ENCODE measurements at places on chromosomes 7 and 10.
A peak's percentile ranks its signal among the peaks of the same experiment; 100 is the strongest.

DNA sequence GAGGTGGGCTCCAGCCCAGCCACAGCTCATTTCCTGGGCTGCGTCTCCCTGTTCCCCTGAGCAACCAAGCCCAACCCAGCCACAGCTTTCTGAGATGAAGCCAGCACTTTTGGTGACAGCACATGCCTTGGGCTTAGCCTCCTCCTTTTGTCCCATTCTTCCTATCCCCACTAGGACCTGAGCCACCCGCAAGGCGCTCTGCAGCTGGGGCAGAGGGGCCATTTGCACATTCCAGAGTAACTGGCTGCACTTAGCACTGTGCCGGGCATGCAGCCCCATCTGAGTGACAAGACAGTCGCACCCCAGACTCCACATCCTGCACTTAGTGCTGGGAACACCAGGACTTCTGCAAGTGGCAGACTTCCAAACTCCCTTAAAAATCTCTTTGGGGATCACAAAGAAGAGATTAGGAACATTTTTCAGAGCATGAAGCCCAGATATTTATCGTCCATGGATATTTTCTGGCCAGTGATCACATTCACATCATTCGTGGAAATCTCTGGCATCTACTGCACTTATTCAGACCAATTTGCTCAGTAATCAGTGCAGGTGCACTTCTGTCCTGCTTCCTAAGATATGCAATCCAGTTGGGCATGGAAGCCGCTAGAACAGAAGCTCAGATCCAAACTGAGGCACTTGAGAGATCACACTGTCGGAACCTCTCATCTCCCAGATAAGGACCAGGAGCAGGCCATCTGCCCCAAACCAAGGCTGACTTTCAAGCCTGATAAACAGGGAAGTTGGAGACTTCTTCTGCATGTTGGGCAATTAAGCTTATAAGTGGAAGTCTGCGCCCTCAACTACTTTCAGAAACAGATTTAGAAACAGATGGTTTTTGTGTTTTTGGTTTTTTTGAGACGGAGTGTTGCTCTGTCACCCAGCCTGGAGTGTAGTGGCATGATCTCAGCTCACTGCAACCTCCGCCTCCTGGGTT, 26.4 kb downstream of the CHST15 start:
- no peak overlapping the region for H3K4me3 ChIP-seq
- H3K4me1 ChIP-seq = peaks cover 15% of the 10 kb centered on the region
- H3K27me3 ChIP-seq = no peaks in the 10 kb centered on the region
- no peaks in the 10 kb centered on the region for H3K36me3 ChIP-seq

DNA sequence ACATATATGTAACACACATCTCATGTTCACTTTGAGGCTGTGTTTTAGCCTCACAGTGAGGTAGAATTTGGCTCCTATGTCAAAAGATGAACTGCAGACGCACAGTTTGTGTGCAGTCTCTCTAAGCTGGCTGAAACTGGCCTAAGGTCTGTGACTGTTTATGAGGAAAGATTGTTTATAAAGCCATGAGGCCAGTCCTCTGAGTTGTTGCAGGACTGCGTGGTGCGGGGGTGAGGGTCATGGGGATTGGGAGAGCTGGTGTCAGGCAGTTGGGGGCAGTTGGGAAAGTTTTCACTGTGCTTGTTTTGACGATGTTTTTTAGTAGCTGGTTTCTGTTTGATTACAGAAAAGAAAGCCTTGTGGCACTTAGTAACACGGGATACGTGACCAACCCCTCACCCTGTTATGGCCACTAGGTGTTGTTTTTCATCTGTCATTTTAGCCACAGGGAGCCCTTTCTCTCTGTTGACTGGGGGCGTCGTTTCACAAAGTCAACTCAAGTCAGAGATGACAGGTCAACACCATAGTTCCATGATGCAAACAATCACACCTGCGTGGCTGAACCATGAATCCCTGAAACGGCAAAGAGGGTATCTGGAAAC, 310.9 kb downstream of the CCDC3 start:
- no peak overlapping the region for H3K27ac ChIP-seq
- no peaks in the 10 kb centered on the region for H3K4me1 ChIP-seq
- no peaks in the 10 kb centered on the region for H3K27me3 ChIP-seq
- H3K4me3 ChIP-seq = no peak overlapping the region

DNA sequence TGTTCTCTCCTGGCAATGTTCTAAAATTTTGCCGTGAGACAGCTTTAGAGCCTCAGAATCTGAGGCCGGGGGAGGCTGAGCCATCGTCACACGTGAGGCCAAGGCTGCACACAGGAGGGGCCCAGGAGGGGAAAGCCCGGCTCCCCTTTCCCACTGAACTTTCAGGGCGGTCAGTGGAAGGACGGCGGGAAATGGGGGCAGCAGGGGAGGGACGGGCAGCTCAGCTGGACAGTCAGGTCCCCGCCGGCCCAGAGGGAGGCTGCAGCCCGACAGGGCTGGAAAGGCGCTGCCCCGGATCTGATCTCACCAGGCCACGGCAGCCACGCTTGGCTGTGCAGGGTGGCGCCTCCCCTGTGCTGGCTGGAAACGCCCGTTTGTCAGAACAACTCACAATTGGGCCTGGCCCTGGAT, 43.3 kb upstream of the ADGRA1 start:
- peaks cover 7% of the 10 kb centered on the region for H3K27me3 ChIP-seq
- H3K4me1 ChIP-seq = no peaks in the 10 kb centered on the region
- H3K4me3 ChIP-seq = no peak overlapping the region
- no peak overlapping the region for H3K27ac ChIP-seq
- DNase-seq = no peak
- no peaks in the 10 kb centered on the region for H3K36me3 ChIP-seq

GRCh38 chr7:68663392-68663791, 934.9 kb upstream of the AUTS2 start:
- no peaks in the 10 kb centered on the region for H3K4me1 ChIP-seq
- H3K27ac ChIP-seq = no peak overlapping the region
- H3K36me3 ChIP-seq = no peaks in the 10 kb centered on the region
- no peak overlapping the region for H3K4me3 ChIP-seq
- no peaks in the 10 kb centered on the region for H3K27me3 ChIP-seq

GRCh38 chr7:7486362-7486761, 49.3 kb downstream of the COL28A1 start:
- no peaks in the 10 kb centered on the region for H3K27me3 ChIP-seq
- H3K27ac ChIP-seq = no peak overlapping the region
- no peak for DNase-seq
- no peaks in the 10 kb centered on the region for H3K36me3 ChIP-seq

DNA sequence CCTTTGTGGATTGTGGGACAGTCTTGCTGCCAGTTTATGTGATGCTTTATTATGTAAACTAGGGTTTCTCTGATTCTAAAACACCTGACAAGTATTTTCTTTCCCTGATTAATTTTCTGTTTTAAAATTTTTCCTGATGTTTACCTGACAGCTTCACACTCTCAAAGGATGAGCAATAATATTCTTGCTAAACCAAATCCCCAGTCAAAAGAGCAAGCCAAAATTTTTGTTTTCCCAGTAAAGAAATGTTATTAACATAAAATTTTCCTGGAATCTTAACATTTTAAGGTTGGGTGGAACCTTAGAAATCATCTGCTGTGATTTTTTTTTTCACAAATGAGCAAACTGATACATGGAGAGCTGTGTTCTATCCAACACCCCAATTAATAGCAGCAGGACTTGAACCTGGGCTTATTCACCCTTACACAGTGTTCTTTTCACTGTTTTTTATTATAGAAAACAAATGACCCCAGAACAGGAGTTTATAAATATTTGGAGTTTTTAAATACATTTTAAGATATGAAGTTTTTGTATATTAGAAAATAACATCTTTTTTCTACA, 185.2 kb upstream of the VIPR2 start:
- H3K36me3 ChIP-seq = no peaks in the 10 kb centered on the region
- no peaks in the 10 kb centered on the region for H3K27me3 ChIP-seq
- H3K4me1 ChIP-seq = no peaks in the 10 kb centered on the region
- H3K27ac ChIP-seq = no peak overlapping the region
- H3K4me3 ChIP-seq = no peak overlapping the region
- no peak for DNase-seq

GRCh38 chr10:7826971-7827370, 8.7 kb downstream of the TAF3 start:
- no peak overlapping the region for H3K27ac ChIP-seq
- H3K4me3 ChIP-seq = no peak overlapping the region
- H3K36me3 ChIP-seq = no peaks in the 10 kb centered on the region
- peak; percentile 62 for DNase-seq
- no peaks in the 10 kb centered on the region for H3K27me3 ChIP-seq

GRCh38 chr10:127485153-127485857, 63.8 kb upstream of the NPS start:
- H3K27me3 ChIP-seq = no peaks in the 10 kb centered on the region
- no peaks in the 10 kb centered on the region for H3K4me1 ChIP-seq
- no peaks in the 10 kb centered on the region for H3K36me3 ChIP-seq

DNA sequence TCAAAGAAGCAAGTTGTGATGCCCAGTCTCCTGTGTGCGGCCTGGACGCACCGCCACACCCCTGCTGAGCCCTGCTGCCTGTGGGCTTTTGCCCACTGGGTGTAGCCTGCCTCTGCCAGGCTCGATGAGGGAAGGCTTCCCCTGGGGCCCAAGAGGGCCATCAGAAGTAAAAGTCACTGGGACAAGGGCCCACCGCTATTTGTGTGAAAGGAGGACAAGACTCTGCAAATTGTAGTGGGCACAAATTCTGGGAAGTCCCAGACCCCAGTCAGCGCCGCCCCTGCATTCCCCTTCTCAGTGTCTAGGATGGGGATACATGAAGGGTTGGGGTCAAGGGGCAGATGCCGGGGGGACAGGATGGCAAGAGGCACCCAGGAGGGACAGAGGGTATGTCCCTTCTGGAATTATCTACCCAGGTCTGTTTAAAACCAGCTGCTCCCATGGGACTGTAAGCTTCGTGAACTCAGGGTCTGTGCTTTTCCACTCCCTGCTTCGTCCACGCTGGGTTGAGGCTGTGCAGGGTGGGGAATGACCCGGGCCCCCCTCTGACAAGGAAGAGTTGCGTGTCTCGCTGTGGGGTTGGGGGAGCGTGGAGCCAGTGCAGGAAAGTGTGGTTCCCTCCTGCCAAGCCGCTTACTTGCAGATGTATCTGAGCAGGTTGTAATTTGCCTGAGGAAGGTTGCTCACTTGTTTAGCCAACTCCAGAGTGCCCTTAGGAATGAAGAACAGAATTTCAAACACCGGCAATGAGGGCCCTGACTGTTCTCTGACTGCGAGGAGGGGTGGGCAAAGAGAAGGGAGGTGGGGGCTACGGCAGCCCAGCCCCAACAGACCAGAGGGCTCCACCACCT, 147.2 kb downstream of the MAPK8 start:
- H3K36me3 ChIP-seq = no peaks in the 10 kb centered on the region
- H3K4me3 ChIP-seq = no peak overlapping the region
- no peak for DNase-seq
- no peaks in the 10 kb centered on the region for H3K4me1 ChIP-seq

- H3K36me3 ChIP-seq = no peaks in the 10 kb centered on the region
- DNase-seq = no peak
- no peaks in the 10 kb centered on the region for H3K27me3 ChIP-seq
- H3K27ac ChIP-seq = no peak overlapping the region
- H3K4me3 ChIP-seq = no peak overlapping the region
Measured at GRCh38 chr7:17139081-17139480, 159.4 kb upstream of the AHR start.

DNA sequence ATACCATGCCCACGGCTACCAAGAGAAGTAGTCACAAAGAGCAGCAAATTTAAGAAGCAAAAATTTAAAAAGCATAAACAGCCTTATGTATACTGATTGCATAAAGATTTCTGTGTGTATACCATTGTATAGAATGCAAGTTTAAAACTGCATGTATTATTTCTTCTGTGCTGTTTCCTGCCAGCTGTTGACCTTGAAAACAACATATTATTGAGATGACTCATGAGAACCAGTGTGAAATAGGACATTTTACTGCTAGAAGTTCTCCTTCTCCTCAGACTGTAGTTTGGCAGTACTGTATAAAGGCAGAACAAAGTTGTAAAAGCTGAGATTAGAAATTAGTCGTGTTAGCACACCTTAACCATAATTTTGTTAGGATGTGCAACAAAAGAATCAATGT, 42.3 kb upstream of the SGCE start:
- no peak overlapping the region for H3K4me3 ChIP-seq
- no peaks in the 10 kb centered on the region for H3K36me3 ChIP-seq
- H3K27me3 ChIP-seq = no peaks in the 10 kb centered on the region
- no peak for DNase-seq
- peaks cover 8% of the 10 kb centered on the region for H3K4me1 ChIP-seq
- H3K27ac ChIP-seq = peak overlapping the region; percentile 53

- H3K4me3 ChIP-seq = no peak overlapping the region
- H3K27ac ChIP-seq = no peak overlapping the region
- no peaks in the 10 kb centered on the region for H3K36me3 ChIP-seq
- no peaks in the 10 kb centered on the region for H3K4me1 ChIP-seq
Measured at GRCh38 chr7:89503281-89503680, 651.0 kb upstream of the STEAP1 start.

DNA sequence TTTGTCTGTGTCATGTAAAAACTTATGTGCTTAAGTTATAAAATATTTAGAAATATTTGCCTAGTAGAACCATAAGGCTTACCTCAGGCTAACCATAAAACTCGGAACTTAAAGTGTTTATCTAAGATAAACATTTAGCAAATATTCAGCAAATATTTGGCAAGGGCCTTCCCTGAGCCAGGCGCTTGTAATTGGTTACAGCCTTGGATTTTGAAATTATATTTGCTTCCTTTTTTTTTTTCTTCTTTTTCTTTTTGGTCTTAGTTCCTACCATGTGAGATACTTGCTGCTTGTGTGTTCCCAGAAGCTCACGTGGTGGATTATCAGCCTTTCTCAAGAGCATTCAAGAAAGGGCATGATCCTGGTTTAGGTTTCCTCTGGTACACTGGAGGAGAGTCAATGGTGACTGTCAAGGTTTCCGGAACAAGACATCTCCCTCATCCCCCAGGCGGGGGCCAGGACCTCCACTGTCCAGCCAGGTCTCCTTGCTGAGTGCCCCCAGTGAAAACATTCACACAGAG, 5.2 kb upstream of the BRI3 start:
- H3K4me3 ChIP-seq = no peak overlapping the region
- no peaks in the 10 kb centered on the region for H3K27me3 ChIP-seq
- peaks cover 4% of the 10 kb centered on the region for H3K4me1 ChIP-seq
- no peaks in the 10 kb centered on the region for H3K36me3 ChIP-seq
- no peak overlapping the region for H3K27ac ChIP-seq

GRCh38 chr10:34758447-34758996, 56.6 kb downstream of the PARD3 start:
- H3K4me1 ChIP-seq = peaks cover 65% of the 10 kb centered on the region
- no peak overlapping the region for H3K27ac ChIP-seq
- no peak overlapping the region for H3K4me3 ChIP-seq
- no peaks in the 10 kb centered on the region for H3K27me3 ChIP-seq
- no peak for DNase-seq

DNA sequence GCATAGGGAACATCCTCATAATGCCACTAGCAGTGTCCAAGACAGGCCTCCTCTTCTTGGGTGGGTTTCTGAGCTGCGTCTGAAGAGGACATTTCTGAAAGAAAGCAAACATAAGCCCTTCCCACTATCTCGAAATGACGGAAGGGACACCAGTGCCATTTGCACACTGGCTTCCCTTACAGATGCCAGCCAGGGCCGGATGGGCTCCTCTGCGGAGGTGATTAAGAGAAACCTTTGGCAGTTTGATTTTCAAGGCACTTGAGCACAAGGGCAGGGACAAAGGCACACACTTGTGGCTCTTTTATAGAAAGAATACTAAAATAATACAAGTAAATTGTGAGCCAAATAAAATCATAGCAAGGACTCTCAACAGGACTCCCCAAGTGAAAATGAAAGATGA, 106.6 kb upstream of the CELF2 start:
- no peak overlapping the region for H3K4me3 ChIP-seq
- no peak for DNase-seq
- no peaks in the 10 kb centered on the region for H3K36me3 ChIP-seq
- no peak overlapping the region for H3K27ac ChIP-seq
- no peaks in the 10 kb centered on the region for H3K4me1 ChIP-seq

GRCh38 chr7:77788327-77788902, 9.8 kb downstream of the TMEM60 start:
- no peaks in the 10 kb centered on the region for H3K27me3 ChIP-seq
- DNase-seq = no peak
- no peak overlapping the region for H3K4me3 ChIP-seq
- H3K4me1 ChIP-seq = peaks cover 4% of the 10 kb centered on the region
